ENCODE measurements at places on chromosomes 3 and 15.

- DNase-seq, result no peak
Measured at GRCh38 chr15:58361273-58361759, 70.5 kb upstream of the LIPC start.

DNA sequence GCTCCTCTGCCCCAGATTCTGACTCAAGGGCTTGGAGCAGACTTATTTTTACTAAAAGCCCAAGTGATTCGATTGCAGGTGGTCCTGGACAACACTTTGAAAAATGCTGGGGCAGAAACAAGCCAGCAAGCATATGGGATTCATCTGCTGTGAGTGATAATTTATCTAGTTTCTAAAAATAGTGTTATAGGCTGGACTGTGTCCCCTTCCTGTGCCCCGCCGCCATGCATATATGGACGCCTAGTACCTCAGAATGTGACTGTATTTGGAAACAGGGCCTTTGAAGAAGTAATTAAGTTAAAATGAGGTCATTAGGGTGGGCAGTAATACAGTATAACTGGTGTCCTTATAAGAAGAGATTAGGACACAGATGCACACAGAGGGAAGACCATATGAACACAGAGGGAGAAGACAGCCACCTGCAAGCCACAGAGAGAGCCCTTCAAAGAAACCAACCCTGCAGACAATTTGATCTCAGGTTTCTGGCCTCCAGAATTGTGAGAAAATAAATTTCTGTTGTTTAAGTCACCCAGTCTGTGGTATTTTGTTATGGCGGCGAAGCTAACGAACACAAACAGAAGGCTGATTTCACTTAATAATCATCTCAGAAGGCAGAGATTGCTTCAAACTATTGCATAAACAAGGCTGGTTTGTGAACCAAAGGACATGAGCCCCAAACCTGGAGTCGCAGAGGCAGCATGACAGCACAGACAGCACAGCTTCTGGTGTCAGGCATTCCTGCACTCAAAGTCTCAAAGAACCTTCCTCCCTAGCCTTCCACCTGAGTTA, 59.1 kb downstream of the CCNL1 start:
- DNase-seq, result no peak

DNA sequence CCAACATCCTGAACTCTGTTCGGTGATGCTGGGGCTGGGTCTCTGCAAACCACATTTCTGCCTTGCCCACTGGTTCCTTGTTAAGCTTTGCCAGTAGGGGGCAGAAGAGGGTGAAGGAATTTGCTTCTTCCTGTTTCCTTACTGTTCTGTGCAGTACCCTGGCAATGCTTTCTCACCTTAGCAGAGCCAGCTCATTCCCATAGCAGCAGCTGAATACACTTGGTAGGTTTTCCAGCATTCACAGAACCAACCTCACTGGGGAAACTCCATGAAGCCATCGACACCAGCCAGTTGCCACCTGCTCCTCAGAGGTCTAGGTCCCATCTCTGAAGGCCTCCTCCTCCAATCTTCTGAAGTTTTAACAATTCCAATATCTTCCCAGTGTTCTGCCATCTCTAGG, 308.4 kb downstream of the PDCD6IP start:
- no peak for DNase-seq

DNA sequence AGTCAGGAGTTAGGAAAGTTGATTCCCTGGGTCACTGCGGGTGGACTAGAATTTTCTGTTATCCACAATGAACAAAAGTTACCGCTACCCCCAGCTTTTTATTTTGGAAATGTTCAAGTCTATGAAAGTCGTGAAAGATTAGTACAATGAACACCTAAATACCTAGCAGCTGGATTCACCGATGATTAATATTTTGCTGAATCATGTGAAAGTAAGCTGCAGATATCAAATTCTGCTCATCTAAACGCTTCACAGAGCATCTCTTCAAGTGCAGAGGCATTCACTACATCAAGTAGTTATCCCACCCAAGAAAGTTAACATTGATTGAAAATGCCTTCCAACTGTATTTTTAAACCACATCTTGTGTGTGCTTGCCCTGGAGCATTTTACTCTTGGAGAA, 729.0 kb upstream of the NR2F2 start:
- DNase-seq, result no peak

DNA sequence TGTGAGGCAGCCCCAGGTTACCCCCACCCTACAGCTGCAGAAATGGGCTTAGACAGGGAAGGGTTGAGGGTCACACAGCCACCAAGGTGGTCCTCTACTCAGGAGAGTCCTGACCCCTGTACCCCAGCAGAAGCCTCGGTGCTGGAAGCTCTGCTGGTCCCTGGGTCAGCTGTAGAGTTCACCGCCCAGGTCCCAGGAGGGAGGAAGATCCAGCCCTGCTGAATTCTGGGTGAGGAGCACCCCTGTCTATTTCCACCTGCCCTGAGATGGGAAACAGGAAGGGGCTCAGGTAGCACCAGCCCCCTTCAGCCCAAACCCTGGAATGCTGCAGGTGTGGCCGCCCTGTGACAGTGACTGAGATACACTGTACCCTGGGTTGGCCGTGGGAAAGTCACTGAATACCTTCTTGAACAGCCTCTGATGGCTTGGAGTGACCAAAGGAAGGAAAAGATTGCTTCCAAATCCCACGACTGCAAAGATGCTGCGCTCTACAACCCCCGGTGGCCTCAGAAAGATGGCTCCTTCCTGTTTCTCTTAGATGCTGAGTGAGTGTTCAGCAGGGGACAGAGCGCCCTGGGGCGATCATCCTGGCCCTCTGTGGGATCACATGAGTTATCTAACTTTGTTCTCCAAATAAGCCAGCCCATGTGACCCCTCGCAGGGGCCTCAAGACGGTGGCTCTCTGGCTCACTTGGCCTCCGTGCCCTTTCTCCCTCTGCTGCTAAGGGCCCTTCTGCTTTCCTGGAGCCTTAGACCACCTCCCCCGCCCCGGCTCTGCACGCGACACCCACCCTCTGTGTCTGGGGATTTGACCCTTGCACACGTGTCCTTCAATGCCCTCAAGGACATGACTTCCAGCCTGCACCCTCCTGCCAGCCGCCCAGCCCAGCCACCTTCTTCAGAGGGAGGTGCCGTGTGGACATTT, 141.9 kb downstream of the NSMCE3 start:
- DNase-seq, result no peak

- no peak for DNase-seq
Measured at GRCh38 chr3:13475871-13476590, 4.1 kb upstream of the HDAC11 start.

- no peak for DNase-seq
Measured at GRCh38 chr15:68704496-68705021, 116.1 kb downstream of the ANP32A start.

- no peak for DNase-seq
Measured at GRCh38 chr3:43096761-43097160, 9.1 kb downstream of the POMGNT2 start.

DNA sequence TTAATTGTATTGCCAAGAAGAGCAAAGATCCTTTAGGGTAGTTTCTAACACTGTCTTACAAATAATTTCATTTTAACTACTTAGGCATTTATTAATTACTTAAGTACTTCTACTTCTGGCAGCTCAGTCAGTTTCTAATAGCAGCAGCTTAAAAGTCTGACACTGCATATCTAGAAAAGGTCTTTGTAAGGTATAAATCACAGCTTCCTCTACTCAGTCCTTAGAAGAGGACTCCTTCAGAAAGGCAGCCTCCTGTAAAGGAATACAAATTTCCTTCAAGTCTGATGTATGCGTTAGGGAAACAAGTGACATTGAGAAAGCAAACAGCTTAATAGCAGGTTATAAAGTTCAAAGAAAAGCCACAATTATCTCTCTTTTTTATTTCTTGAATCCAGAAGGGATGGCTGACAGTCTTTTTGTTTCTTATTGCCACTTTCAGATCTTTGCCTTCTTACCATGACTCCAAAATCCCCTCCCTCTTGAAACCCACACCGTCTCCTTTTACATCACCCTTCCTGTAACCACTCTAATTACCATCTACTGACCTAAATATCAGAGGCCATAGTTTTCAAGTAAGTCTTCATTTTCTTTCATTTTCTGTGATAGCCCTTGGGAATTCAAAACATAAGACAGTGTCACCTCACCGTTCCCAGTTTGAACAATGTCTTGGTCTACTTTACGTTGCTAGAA, 109.5 kb downstream of the CGGBP1 start:
- no peak for DNase-seq

- DNase-seq, result no peak
Measured at GRCh38 chr15:80873366-80873952, 94.3 kb downstream of the CEMIP start.

- no peak for DNase-seq
Measured at GRCh38 chr15:57272771-57273357, 103.4 kb upstream of the CGNL1 start.

- no peak for DNase-seq
Measured at GRCh38 chr15:59296181-59296617, 76.5 kb downstream of the MYO1E start.

DNA sequence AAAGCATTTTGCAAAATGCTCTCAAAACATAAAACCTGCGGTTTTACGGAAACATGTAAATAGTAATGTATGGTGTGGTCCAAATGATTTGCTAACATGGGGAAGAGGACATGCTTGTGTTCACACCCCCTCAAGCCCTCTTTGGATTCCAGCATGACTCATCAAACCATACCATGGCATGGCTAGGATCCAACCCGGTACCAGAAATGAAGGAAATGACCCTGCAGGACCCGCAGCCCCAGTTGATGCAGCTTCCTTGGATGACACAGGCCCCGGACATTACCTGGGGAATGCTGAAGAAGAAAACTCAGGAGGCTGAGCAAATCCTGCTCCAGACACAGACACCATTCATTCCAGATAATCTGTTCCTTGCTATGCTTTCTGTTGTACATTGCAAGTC, 222.9 kb downstream of the DTWD1 start:
- no peak for DNase-seq

DNA sequence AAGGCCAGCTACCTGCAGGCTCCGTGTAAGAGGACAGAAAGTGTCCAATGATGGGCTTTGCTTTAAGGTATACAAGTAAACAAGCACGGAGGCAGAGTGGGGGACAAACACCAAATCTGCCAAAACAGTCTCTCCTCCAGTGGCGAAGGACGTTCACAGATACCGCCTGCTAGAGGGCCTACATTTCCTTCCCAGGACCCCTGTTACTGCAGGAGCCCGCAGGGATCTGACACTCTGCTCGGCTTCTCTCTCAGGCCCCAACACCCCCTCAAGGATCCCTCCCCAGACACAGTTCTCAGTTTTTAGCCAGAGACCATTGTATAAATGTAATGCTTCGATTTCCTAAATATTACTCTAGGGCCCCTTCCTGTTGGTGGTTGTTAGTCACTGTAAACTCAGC, 46.0 kb upstream of the VGLL4 start:
- no peak for DNase-seq

GRCh38 chr3:151709847-151710246, 23.9 kb upstream of the AADACL2 start:
- no peak for DNase-seq

GRCh38 chr15:33068511-33068990, 126.0 kb downstream of the FMN1 start:
- no peak for DNase-seq

DNA sequence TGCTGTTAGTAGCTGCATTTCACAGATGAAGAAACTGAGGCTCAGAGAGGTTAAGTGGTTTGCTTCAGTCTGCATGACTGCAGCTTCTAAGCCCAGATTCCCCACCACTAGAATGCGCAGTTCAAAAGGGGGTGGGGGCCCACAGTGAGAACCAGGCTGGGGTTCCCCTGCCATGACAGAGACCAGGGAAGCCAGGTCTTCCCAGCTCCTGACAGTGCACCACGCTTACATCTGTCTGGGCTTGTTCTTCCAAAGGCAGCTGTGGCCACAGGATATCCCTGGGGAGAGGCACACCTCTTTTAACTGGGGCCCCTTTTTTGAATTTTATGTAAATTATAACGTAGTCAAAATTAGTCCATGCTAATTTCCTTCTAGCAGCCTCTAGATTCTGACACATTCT, 5.3 kb downstream of the PLEKHO2 start:
- no peak for DNase-seq

DNA sequence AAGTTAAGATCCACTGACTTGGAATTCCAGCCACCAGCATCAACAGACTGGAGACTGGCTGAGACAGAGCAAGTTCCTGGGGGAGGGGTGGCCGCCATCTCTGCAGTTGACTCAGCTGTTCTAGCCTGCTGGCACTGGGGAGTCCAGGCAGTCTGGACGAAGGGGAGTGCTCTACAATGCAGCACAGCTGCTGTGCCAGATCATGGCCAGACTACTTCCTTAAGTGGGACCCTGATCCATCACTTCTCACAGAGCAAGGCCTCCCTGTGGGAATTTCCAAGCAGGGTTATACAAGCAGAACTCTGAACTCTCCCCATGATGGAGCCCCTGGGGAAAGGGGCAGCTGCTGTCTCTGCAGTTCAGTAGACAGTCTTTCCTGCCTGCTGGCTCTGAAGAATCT, 35.2 kb downstream of the PYGO1 start:
- DNase-seq, result no peak

DNA sequence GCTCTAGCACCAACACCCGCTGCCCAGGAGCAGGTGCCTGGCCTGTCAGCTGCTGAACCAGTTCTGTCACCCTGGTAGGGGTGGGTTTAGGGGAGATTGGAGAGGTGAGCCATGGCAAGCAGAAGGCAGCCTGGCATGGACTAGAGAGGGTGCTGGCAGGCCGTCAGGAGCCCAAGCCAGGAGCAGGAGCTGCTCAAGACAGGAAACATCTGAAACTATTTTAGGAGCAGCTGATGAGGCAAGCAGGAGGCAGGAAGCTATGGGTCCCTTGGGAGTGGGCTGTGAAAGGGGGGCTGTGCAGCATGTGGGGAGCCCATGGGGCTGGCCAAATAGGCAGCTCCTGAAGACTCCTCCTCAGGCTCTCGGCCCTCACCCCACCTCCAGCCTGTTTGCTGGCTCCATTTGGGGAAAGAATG, 2.3 kb downstream of the INKA1 start:
- no peak for DNase-seq

- DNase-seq, result no peak
Measured at GRCh38 chr3:107412376-107412775, 35.1 kb downstream of the CCDC54 start.

GRCh38 chr3:36484386-36484785, 104.1 kb downstream of the STAC start:
- DNase-seq, result no peak

- no peak for DNase-seq
Measured at GRCh38 chr15:67852418-67852817, 12.6 kb upstream of the RNU6-1 start.

DNA sequence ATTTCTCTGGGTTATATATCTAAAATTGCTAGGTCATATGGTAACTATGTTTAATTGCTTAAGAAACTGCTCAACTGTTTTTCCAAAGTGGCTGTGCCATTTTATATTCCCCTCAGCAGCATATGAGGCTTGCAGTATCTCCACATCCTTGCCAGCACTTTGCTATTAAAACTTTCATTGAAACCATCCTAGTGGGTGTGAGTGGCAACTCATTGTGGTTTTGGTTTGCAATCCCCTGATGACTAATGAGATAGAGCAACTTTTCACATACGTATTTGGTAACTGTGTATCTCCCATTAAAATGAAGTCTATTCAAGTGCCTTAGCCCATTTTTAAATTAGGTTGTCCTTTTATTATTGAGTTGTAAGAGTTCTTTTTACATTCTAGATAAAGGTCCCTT, 17.3 kb downstream of the KPNA1 start:
- peak; percentile 24 for DNase-seq

- peak; percentile 27 for DNase-seq
Measured at GRCh38 chr3:151086484-151087456, 1.3 kb downstream of the MED12L start.

- no peak for DNase-seq
Measured at GRCh38 chr15:48845123-48845522, 32.8 kb upstream of the EID1 start.

GRCh38 chr15:40487816-40488682, 17.3 kb downstream of the CHST14 start:
- DNase-seq, result no peak

GRCh38 chr3:164683489-164683888, 394.8 kb downstream of the SI start:
- no peak for DNase-seq

All from stimulated activated CD8-positive, alpha-beta memory T cell treated with anti-CD3 and anti-CD28 coated beads, Interleukin-2, amount 100 ng/mL, for 1 hour (primary cell).